ENCODE measurements at places on chromosomes 1 and 21. TPM values are rescaled to one million over a fixed set of nuclear protein-coding genes. Genes with fewer than 3 reads are reported as not detected.

The REG4 gene
- not detected for total RNA-seq

DNA sequence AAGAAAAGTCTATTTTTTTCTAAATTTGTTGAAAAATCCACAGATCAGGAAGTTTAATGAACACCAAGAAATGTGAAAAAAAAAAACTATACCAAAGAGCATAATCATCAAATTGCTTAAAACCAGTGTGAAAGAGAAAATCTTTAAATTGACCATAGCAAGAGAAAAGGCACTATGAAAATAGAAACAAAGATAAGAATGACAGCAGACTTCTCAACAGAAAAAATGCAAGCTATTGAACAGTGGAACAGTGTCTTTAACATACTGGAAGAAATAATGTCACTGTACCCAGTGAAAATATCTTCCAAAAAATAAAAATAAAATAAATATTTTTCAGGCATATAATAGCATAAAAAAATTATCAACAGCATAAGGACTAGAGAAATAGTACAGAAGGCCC lies 243.0 kb upstream of the GJB5 start:
- H3K36me3 ChIP-seq = no peaks in the 10 kb centered on the region
- no peaks in the 10 kb centered on the region for H3K27me3 ChIP-seq
- H3K4me1 ChIP-seq = no peaks in the 10 kb centered on the region
- H3K27ac ChIP-seq = no peak overlapping the region
- H3K4me3 ChIP-seq = no peak overlapping the region

DNA sequence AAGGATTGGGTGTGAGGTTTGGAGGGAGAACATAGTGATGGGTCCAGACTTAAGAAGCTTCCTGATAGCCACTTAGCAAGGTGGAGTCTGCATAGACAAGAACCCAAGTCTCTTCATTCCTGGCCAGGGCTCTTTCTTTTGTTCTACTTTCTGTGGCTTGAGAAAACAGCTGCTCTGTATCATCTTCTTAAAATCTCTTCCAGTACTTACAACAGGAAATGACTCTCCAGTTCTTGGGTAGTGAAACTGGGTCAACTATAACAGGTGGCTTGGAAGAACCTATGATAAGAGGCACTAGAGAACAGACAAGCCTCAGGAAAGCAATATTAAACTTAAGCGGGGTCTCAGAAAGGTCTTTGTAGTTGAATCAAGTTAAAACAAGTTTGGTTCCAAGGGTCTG lies 148.1 kb upstream of the USP24 start:
- H3K27ac ChIP-seq = no peak overlapping the region
- H3K36me3 ChIP-seq = no peaks in the 10 kb centered on the region
- H3K4me1 ChIP-seq = peaks cover 7% of the 10 kb centered on the region
- H3K27me3 ChIP-seq = no peaks in the 10 kb centered on the region
- DNase-seq = peak; percentile 57

- DNase-seq = no peak
- no peaks in the 10 kb centered on the region for H3K4me1 ChIP-seq
- no peaks in the 10 kb centered on the region for H3K36me3 ChIP-seq
- no peaks in the 10 kb centered on the region for H3K27me3 ChIP-seq
- H3K4me3 ChIP-seq = no peak overlapping the region
Observed at GRCh38 chr1:38612951-38613350, 246.6 kb downstream of the RRAGC start.

GRCh38 chr1:67393240-67393639 lies 37.0 kb downstream of the SERBP1 start:
- DNase-seq = peak; percentile 10
- no peak overlapping the region for H3K27ac ChIP-seq
- no peaks in the 10 kb centered on the region for H3K4me1 ChIP-seq
- H3K27me3 ChIP-seq = no peaks in the 10 kb centered on the region
- H3K4me3 ChIP-seq = no peak overlapping the region

The LCE1A gene
- total RNA-seq = not detected

DNA sequence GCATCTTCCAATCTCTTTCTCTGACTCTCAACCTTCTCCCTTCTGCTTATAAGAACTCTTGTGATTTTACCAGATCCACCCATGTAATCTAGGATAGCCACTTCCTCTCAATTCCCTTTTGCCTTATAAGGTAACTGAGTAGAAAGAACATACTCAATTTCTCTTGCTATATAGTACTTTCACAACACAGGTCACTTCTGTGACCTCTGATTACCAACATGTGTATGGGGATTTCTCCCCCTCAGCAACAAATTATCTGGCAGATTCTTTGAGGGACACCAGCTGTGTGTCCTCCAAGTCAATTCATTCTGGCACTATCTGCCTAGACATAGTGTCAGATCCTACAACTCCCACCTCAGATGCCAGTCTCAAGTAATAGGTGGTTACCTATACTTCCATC lies 62.5 kb downstream of the IL23R start:
- peak; percentile 4 for DNase-seq
- no peak overlapping the region for H3K4me3 ChIP-seq
- no peak overlapping the region for H3K27ac ChIP-seq
- peaks cover 4% of the 10 kb centered on the region for H3K27me3 ChIP-seq
- no peaks in the 10 kb centered on the region for H3K4me1 ChIP-seq
- no peaks in the 10 kb centered on the region for H3K36me3 ChIP-seq

- H3K4me3 ChIP-seq = peak overlapping the region; percentile 0
- H3K27ac ChIP-seq = peak overlapping the region; percentile 82
- peaks cover 21% of the 10 kb centered on the region for H3K4me1 ChIP-seq
- peak; percentile 88 for DNase-seq
- H3K36me3 ChIP-seq = no peaks in the 10 kb centered on the region
Observed at GRCh38 chr1:8463144-8463927, 145.4 kb downstream of the SLC45A1 start.

The AGT gene
- total RNA-seq = 14.1 TPM

The FMOD gene
- 3.3 TPM for total RNA-seq

The PLA2G2C gene
- total RNA-seq = not detected

The MINDY1 gene
- total RNA-seq = 9.2 TPM

The CD34 gene
- under 0.01 TPM for total RNA-seq

The FAAH gene
- 2.1 TPM for total RNA-seq

All from fibroblast of lung (primary cell).